ENCODE measurements at places on chromosomes 4 and X.
A peak's percentile ranks its signal among the peaks of the same experiment; 100 is the strongest.

GRCh38 chr4:134463771-134464170 lies 262.2 kb upstream of the PABPC4L start:
- DNase-seq = no peak

GRCh38 chr4:1987296-1987695 lies 21.5 kb downstream of the NELFA start:
- DNase-seq = peak; percentile 46

DNA sequence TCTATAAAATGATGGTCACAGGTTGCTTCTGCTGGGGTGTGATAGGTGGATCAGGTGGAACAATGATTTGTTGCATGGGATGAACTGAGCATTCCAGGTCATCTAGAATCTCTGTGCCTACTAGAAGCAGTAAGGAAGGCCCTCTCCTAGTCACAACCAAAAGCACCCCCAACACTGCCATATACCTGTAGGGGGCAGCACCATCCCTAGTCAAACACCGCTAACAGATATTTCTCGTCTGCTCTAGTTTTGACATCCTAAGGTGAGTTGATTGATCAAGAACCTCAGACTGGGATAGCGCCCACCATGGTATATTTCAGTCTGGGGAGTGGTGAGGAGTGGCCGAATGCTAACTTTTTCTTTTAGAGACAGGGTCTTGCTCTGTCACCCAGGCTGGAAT lies 160.2 kb downstream of the NHS start:
- DNase-seq = peak; percentile 64

- no peak for DNase-seq
These were observed 9.7 kb upstream of the PYURF start for GRCh38 chr4:88533088-88533790.

DNA sequence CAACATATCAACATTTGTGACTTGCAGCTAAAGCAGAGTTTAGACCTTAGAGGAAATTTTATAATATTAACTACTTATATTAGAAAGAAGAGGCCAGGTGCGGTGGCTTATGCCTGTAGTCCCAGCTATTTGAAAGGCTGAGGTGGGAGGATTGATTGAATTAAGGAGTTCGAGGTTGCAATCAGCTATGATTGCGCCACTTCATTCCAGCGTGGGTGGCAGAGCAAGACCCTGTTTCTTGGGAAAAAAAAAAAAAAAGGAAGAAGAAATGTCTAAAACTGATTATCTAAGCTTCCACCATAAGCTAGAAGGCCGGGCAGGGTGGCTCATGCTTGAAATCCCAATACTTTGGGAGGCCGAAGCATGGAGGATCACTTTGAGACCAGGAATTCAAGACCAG lies 42.0 kb upstream of the USP9X start:
- no peak for DNase-seq

- DNase-seq = no peak
These were observed 200.3 kb downstream of the STPG2 start for GRCh38 chr4:97942951-97943350.

- no peak for DNase-seq
These were observed 36.4 kb upstream of the HPRT1 start for GRCh38 chrX:134423606-134424005.

DNA sequence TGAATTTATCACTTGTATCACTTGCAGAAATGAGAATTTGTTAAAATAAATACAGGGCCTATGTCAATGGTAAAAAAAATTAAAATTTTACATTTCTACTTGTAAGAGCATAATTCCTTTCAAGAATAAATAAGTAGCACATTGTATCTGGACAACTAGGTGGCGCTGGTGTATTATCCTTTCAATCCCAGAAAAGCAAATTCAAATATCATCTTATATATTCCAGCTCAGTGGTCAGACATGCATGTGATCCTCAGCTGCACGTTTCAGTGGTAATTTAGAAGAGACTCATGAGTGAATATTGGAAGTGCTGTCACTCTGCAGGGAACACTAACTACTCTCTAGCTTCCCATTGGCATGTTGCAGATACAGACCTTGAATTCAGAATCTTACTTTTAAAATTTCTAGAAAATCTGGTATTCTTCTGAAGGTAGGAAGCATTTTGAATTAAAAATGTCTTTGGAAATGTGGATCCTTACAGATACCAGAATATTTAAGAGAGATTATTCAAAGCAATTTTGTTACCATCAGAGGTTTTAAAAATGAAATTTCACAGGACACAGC lies 1414.7 kb upstream of the TENM3 start:
- DNase-seq = no peak

- peak; percentile 79 for DNase-seq
These were observed 19.5 kb downstream of the UTP14A start for GRCh38 chrX:129925305-129926092.

GRCh38 chr4:55834086-55834795 lies 14.7 kb downstream of the EXOC1L start:
- no peak for DNase-seq

GRCh38 chrX:39716401-39716800 lies 381.4 kb downstream of the BCOR start:
- DNase-seq = no peak

DNA sequence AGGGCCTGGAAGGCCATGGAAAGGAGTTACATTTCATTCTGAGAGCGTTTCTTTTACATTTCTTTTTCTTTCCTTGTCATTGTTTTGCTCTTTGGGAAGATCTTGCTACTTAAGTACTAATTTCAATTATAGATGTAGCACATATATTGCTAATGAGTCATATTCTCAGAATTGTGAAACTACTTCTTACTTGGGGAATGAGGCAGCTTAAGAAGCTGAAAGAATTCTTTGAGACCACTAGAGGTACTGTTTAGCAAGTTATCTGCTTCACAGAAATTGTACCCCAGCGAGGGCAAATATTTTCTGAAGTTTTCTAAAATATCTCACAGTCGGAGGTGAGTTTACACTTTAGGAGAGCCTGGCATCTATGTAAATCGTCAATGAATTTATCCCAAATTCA lies 100.6 kb downstream of the AFF2 start:
- DNase-seq = no peak

- peak; percentile 30 for DNase-seq
These were observed 973 bp downstream of the ADAMTS3 start for GRCh38 chr4:72567821-72568675.

GRCh38 chrX:21982311-21982710 lies 41.8 kb downstream of the SMS start:
- no peak for DNase-seq

DNA sequence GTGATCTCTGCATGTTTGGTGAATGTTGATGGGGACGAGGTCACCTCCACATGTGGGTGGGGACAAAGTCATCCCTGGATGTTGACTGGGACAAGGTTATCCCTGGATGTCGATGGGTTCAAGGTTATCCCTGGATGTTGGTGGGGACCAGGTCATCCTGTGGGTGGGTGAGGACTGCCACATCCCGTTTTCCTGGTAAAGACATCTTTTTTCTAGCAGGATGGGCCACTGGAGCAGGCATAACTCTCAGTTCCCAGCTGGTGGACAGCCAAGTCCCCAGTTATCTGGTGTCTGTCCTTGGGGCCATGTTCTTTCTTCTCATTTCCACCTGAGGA lies 28.3 kb upstream of the PLCXD1 start:
- no peak for DNase-seq

DNA sequence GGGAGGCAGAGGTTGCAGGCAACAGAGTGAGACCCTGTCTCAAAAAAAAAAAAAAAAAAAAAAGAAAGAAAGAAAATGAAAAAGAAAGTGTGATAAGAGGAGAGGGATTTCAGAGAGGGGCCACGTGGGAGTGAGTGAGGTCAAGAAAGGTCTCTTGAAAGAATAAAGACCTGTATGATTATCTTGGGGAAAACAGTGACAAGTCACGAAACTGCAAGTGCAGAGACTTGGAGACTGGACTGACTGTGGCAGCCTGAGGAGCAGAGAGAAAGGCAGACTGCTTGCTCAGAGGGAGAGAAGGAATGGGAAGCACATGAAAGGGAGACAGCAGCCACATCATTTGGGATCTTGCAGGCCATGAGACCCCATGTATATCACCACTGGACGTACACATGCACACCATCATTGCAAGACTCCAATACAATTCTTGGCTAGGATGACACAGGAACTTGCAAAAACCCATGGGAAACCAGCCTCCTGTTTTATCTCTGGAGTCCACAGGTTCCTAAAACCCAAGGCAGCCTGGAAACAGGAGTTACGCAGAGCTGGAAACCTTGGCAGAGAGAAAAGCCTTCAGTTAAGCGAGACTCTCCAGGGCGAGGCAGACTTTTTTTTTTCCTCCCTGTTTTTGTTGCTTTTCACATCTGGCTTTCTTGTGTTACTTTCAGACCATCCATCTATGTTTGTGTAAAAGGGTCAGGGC lies 207.0 kb upstream of the TBL1X start:
- no peak for DNase-seq

GRCh38 chr4:23891064-23891421 lies 1.2 kb upstream of the PPARGC1A start:
- no peak for DNase-seq

GRCh38 chr4:53601251-53601764 lies 10.0 kb upstream of the LNX1 start:
- DNase-seq = no peak

DNA sequence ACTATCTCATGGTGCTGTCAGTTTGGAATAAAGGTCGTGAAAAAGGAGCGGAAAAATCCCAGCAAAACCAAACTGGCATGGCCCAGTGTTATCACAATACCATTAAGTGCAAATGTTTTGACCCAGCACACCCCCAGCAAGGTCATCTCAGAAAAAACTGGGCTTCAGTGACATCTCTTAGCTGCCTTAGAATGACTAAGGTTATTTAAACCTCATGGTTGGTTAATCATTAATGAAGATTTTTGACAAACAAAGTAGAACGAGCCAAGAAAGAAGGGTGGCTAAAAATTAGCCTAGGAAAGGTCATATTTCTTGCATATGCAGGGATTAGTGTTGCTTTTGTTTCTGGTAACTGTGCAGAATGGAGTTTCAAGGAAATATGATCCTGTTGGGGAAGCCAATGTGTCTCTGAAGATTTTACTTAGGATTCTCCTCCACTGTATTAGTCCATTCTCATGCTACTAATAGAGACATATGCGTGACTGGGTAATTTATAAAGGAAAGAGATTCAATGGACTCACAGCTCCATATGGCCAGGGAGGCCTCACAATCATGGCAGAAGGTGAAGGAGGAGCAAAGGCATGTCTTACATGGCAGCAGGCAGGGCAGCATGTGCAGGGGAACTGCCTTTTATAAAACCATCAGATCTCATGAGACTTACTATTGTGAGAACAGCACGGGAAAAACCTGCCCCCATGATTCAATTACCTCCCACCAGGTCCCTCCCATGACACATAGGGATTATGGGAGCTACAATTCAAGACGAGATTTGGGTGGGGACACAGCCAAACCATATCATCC lies 83.5 kb downstream of the CHRNA9 start:
- no peak for DNase-seq

GRCh38 chrX:47613082-47613481 lies 6.6 kb downstream of the SYN1 start:
- DNase-seq = no peak

DNA sequence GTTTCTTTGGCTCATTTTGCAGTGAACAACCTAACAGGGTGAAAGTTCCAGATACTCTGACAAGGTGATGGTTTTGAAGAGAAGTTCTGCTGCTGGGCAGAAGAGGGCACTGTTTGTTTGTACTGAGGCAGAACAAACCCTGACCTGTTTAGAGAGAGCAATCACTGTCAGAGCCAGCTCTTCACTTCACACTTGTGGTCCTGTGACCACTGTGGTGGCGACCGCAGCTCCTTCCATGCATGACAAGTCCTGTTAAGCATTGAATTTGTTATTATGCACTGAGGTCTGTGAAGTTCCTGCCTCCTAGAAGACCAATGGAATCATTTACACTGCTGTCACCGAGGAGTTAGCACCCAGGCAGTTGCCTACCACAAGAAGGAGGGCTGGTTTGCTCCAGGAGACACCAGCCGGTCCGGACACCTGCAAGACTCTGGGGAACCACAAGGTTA lies 86.6 kb downstream of the ZNF330 start:
- peak; percentile 67 for DNase-seq

GRCh38 chr4:141339966-141340365 lies 119.3 kb downstream of the ZNF330 start:
- DNase-seq = no peak

- no peak for DNase-seq
These were observed 168.6 kb upstream of the CLNK start for GRCh38 chr4:10853196-10853595.

- DNase-seq = no peak
These were observed 360.0 kb downstream of the ARHGAP24 start for GRCh38 chr4:85834934-85835333.

DNA sequence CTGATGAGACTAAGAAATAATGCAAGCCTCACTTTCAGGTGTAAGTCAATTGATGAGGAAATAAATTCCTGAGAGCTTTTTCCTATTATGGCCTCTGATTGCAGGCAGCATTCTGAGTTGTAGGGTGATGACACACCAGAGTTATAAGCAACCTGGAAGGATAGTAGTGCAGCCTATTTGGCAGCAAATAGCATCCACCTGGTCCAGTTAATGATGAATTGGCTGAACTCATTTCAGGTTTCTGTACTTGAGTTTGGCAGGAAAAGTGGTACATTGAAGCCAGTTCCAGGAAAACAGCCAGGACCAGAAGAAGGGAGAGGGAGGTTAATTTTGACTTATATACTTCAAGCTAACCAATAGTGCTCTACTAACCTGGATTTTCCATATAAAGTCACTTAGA lies 316.8 kb downstream of the NAF1 start:
- DNase-seq = no peak

DNA sequence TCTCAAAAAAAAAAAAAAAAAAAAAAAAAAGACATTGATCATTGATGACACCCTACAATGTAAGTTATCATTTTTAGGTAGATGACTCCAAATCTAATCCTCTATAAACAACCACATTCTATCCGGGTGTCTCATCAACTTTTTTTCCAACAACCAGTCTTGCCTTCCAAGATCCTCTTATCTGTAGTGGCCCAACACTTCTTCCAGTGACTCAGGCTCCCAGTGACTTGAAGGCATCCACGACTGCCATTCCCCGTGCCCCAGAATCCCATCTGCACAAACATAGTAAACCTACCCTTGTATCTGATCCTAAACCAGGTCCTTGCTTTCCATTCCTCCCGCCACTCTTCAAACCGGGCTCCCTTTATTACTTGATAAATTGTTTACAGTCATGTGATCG lies 15.6 kb upstream of the TSPAN5 start:
- DNase-seq = no peak
